ENCODE measurements at places on chromosomes 7 and 10. TPM values are rescaled to one million over a fixed set of nuclear protein-coding genes. Genes with fewer than 3 reads are reported as not detected.
A peak's percentile ranks its signal among the peaks of the same experiment; 100 is the strongest.

LRRC61 gene
- total RNA-seq: 11.8 TPM

DNA sequence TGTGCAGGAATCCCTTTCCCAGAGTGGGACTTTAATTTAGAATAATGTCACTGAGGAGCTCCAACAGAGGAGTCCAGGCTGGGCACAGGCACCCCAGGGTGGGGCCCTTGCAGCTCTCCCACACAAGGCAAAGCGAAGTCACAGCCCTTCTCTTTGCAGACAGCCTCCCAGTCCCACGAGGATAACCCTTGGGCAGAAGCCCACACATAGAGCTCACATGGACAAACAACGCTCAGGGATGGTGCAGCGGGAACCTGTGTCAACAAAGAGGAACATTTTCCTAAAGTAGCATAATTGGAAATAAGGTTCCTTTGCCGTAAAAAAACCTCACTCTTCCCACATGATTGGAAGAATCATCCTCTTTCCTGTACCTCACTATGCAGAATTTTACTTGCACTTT is 29.3 kb upstream of the GGCT start:
- no peak for DNase-seq

GRCh38 chr10:19877466-19878255 is 61.4 kb downstream of the PLXDC2 start:
- no peak for DNase-seq

- no peak for DNase-seq
Measured at GRCh38 chr7:130910949-130911944, 177.2 kb upstream of the KLF14 start.

LRCH4 gene
- 71.0 TPM for total RNA-seq

DNA sequence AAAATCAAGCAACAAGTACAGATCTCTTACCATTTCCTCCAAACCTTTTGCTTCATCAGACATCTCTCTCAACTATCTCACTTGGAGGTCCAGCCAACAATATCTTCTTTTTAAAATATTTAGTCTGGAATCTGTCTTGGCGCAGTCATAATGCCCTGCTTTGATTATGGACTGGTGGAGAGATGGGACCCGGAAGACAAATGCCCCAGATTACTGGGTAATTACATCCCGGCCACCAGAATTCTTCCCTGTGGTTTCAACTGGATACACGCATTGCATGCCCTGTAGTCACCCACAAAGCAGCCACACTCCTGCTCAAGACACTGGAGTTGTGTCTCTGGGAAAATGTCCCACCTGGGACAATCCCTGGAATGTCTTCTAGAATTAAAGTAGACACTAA is 65.5 kb downstream of the BPGM start:
- no peak for DNase-seq

RBP4 gene
- 7.0 TPM for total RNA-seq

DNA sequence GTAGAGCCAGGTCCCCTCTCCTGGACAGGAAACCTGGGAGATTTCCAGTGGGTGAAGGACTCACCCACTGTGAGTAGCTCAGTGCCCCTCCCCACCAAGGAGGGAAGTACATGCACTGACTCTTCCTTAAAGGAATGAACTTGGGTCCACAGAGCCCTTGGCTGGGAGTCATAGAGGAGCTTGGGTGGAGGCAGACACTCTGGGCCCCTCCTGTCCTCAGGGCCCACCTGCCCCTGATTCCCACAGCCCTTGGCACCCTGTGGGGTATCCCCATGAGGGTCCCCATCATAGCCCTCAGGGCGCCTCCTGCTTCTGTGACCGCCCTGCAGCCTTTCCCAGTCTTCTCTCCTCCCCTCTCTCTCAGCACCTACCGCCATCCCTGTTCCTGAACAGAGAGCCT is 3.7 kb downstream of the EN2 start:
- DNase-seq: no peak

DNA sequence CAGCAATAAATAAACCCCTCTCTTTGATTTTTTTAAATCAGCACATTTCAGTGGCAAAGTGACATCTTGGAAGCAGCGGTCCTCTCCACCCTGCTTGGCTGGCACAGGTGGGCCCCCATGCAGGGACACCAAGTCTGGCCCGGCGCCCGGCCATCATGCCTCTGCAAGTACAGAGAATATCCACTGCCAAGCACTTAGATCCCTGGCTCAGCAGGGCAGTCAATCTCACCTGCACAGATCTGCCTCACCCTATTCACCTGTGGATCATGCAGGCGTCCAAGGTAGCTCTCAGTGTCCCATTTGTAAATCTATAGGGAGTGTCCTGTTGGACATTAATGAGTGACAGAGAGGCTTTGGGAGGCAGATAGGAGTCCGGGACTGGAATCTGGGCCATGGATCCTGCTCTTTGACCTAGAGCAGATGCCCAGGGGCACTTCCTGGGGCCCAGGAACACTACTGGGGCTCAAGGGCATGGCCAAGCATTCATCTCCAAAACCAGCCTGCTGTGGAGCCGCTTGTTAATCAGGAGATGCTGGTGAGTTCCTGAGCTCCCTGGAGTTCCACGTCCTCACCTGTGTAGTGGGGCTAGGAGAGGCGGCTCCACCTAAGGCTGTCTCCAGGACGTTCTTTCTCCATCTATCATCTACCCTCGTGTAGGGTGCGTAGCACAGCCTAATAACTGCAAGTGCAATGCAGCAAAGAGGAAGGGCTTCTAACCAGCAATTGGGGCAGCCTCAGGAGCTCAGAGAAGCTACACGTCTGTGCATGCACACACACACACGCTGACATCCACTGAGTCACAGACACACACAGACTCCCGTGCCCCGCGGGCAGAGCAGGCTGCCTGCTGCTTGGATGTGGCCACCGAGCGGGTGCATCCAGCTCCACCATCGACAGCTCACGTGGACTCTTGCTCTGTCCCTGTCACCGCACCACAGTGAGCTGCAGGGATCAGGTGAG is 123.6 kb downstream of the OAT start:
- DNase-seq: no peak

DNA sequence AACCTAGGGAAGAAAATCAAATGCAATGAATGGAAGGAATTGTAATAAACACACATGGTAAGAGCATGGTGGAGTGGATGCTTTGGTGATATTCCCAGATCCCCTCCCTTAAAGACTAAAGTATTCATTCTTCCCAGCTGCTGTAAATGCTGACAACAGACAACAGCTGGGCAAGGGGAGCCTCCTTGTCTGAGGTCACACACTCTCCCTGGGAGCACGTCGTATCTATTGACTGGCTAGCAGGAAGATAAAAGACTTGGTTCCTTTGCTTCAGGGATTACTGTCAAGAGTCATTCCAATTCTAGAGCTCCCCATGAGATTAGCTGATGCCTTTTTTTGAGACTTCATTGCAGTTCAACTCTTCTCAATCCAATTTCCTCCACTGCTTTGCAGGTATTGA is 443.5 kb upstream of the ETV1 start:
- DNase-seq: no peak

DNA sequence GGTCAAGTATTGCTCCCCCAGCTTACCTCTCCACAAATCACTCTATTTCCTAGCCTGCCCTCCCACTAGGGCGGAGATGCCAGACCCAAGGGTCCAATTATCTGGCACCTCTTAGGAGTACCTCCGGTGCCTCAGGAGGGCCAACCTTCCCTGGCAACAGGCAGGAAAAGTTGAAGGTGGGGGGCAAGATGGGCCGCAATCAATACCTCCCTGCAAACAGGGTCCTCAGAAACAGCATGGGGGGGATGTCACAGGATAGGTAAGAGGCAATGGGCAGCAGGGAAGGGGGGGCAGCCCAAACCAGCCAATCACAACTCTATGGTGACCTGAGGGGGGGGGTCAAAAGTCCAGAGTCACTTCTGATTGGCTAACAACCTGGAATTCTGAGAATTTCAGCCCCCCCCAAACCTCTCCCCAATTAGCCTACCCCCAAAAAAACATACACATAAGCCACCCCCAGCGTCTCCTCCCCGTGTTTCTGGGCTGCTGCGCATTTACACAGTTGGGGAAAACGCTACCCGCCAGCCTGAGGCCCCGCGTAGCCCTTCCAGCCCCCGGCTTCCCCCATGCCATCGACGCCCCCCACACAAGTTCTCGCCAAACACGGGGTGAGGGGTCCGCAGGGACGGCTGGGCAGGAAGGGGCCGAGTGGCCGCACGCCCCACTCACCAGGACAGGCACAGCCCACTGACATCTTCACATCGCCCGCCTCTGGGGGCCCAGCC is 589 bp downstream of the LDB1 start:
- DNase-seq: peak; percentile 83

DNA sequence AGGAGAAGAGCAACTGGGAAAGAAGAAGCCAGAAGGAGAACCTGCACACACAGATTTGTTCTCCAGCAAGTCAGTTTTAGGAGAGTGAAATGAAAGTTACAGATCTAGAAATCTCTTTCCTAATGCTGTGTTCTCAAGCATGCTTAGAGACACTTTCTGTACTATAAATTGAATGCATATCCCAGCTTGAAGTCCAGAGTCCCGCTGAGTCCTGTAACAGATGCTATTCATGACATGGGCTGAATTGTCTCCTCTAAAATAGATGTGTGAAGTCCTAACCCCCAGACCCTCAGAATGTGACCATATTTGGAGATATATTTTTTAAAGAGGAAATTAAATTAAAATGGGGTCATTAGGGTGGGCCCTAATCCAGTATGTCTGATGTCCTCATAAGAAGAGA is 46.9 kb upstream of the GJD4 start:
- no peak for DNase-seq

CRPPA gene
- total RNA-seq: 2.8 TPM

DNA sequence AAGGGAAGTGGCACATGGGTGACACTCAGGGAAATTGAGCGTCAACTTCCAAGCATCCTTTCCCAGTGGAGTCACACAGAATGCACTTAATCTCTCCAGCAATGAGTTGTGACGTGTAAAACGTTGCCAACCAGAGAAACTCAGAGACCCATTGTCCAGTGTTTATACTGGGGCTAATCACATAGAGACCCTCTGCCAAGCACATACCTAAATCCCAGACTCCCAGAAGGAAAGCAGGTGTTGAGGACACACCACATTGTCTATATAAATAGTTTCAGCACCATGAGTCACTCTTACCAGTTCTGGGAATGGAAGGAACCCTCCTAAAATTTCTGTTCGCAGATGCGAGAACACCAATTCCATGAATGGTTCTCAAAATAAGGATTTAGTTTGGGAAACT is 76.4 kb upstream of the BET1 start:
- no peak for DNase-seq

GRCh38 chr7:159105066-159105780 is 39.4 kb downstream of the VIPR2 start:
- DNase-seq: no peak

MCM7 gene
- 65.5 TPM for total RNA-seq

GRCh38 chr7:158141221-158141582 is 446.4 kb downstream of the PTPRN2 start:
- no peak for DNase-seq

THSD7A gene
- total RNA-seq: 5.4 TPM

DNA sequence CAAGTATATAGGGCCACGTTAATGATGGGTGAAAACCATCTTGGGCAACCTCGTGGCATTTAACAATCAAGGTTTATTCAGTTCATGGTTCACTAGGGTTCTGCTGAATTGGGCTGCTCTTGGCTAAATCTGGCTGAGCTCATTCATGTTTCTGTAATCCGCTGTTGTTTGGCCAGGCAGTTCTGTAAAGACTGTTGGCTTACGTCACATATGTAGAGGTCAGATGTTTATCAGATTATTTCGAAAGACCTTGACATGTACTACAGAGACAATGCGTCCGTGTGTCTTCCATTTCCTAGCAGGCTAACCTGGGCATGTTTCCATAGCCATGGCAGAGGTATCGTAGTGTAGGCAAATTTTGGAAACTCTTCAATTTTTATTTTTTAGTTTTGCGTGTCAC is 190.0 kb upstream of the ZWINT start:
- DNase-seq: no peak

Measured in mucosa of descending colon (tissue), 3 donors.